ENCODE measurements at places on chromosomes 16 and 17.

GRCh38 chr17:10126276-10126615, 72.2 kb downstream of the GAS7 start:
- DNase-seq = no peak

GRCh38 chr17:29177541-29177870, 2.7 kb downstream of the MYO18A start:
- peak; percentile 35 for DNase-seq

- DNase-seq = no peak
Measured at GRCh38 chr16:50841081-50841886, 99.4 kb downstream of the CYLD start.

DNA sequence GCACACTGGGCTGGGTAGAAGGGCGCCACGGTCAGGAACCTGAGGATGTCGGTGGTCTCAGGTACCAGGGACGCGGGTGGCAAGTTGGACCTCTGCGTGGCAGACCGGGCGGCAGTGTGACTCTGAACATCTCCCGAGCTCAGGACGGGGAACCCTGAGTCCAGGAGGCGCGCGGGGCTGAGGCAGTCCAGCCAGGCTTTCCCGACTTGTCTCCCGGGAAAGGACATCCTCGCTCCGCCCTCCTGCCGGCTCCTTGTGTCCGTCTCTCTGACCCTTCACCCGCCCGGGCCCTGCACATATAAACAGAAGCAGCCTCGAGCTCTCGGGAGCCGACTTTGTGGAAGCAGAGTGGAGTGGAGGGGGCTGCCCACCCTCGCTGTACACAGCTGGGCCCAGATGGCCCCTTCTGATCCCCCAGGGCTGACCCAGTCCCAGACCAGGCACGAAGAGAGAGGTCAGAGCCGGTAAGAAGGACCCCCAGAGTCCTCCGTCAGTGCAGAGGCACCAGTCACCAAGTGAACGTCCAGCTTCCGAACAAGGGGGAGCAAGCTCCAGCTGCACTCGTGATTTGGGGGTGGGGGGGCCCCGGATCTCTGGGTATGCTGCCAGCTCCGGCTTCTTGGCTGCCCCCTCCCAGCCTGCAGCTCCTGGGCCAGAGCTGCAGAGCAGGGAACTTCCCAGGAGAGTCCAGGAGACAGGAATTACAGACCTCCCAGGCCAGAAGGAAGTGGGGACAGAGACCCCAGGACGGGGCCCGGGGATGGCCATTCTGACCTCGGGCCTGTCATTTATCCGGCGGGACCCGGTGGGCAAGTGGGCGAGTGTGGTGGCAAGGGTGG, 8.5 kb upstream of the P2RX1 start:
- no peak for DNase-seq

GRCh38 chr17:40720899-40721298, 17.3 kb upstream of the KRT24 start:
- no peak for DNase-seq

GRCh38 chr16:16148755-16149154, 74.5 kb downstream of the ABCC6 start:
- no peak for DNase-seq

- no peak for DNase-seq
Measured at GRCh38 chr17:47820033-47820789, 1.4 kb downstream of the OSBPL7 start.

DNA sequence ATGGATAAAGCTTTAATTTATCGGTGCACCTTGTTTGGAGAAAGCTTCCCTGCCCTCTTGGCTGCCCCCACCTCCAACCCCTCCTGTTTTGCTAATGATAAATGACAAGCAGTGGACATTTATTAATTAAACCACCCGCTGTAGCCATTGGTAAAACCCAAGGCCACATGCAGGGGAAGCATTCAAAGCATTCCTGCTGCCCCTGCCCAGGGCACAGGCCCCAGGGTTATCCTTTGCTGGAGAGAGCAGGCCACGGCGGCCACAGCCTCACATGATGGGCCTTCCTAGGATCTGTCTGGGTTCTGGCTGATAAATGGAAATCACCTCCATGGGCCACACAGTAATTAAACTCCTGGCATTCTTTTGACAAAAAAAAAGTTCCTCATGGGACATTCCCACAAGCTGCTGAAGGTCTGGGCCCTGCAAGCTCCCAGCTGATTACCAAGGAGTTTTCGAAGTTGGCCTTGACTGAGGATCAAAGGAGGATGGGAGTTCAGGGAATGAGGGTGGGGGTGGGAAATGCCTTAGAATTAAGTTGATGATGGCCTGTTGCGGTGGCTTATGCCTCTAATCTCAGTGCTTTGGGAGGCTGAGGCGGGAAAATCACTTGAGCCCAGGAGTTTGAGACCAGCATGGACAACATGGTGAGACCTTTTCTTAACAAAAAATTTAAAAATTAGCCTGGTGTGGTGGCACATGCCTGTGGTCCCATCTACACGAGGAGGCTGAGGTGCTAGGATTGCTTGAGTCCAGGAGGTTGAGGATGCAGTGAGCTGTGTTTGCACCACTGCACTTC, 35.5 kb downstream of the SOST start:
- DNase-seq = no peak

- no peak for DNase-seq
Measured at GRCh38 chr17:72967977-72968585, 124.4 kb downstream of the SLC39A11 start.

GRCh38 chr16:70769131-70769530, 31.8 kb downstream of the VAC14 start:
- no peak for DNase-seq

DNA sequence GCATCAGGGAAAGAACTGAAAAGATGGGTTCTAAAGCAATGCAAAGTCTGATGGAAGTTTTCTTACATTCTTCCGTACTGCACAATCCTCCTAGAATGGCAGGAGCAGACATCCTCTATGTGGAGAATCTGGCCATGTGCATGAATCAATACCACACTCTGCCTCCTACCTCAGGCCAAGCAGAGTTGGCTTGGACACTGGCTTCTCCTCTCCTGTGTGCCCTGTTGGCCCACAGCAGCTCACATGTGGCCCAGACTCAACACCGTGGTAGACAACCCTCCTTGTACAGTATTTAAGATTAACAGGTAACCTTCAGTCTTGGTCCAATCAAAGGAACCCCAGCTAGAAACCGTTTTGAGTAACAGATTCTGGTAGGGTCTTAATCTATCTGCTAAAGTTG, 101.9 kb downstream of the ZFHX3 start:
- DNase-seq = no peak

- no peak for DNase-seq
Measured at GRCh38 chr16:6066652-6067051, 969.1 kb upstream of the EEF2KMT start.

DNA sequence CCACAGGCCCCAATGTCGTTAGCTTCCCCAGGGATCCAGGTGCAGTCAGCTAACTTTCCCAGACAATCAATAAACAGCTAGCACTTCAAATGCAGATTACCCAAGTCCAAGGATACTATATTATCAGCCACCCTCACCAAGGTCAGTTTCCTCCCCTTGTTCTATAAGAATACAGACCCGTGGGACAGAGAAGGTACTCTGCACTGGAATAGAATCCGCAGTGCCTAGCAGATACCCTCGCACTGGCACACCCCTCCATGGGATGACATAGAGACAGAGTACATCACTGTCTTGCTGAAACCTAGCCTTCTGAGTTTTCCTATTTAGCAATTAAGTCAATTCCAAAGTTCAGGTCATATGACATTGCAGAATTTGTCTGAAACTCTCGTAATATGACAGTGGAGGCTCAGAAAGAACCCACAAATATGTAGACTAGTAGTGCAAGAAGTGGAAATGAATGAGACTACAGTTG, 40.0 kb upstream of the ABCA10 start:
- DNase-seq = no peak

DNA sequence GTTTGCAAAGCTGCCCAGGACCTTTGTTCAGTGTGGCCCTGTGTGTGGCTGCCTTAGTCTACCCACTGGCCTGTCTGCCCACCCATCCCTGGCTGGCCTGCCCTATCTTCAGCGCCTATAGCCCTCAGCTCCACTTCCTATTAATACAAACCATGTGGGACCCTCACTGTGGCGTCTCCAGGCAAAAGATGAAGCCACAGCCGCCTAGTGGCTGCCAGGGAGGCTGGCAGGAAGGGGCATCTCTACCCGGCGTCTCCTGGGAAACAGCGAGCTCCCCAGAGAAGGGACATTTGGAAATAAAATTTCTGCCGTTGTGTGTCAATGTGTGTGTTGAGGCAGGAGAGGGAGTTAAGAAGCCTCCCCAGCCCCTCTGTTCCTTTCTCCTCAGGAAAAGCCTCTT, 31.5 kb downstream of the NEUROD2 start:
- peak; percentile 58 for DNase-seq

DNA sequence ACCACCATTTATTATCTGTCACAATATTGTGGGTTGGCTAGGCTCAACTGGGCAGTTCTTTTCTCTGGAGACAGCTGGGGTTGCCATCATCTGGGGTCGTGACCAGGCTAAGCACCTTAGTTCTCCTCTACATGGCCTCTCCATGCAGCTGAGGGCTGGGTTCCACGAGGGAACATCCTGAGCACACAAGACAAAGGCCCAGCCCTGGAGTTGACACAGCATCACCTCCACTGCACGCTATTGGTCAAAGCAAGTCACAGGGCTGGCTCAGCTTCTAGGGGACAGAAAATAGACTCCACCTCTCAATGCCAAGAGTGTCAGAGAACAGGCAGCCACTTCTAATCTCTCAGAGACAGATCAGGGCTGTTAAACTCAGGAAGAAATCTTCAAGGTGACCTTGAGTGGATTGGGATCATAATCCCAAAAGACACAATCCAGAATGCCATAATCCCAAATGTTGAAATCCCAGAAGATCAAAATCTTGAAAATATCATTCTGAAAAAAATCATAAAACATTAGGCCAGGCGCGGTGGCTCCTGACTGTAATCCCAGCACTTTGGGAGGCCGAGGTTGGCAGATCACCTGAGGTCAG, 13.0 kb upstream of the USP10 start:
- DNase-seq = no peak

GRCh38 chr16:10828851-10829366, 10.3 kb upstream of the TVP23A start:
- DNase-seq = peak; percentile 86

DNA sequence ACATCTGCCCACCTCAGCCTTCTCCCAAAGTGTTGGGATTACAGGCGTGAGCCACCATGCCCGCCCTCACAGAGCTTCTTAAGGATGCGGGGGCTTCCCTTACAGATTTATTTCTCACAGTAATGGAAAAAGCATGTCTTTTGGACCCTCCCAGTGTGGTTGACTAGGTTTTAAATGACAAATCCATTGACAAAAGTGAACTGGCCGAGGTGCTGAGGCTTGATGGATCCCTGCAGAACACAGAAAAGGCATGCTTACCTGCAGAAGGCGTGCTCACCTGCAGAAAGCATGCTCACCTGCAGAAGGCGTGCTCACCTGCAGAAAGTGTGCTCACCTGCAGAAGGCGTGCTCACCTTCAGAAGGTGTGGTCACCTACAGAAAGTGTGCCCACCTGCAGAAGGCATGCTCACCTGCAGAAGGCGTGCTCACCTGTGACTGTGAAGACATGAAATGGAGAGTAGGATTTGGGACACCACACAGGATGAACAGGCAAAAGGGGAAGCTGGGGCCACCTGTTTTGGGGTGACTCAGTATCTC, 15.1 kb upstream of the BBS2 start:
- no peak for DNase-seq

GRCh38 chr17:49723423-49723822, 15.7 kb upstream of the SLC35B1 start:
- no peak for DNase-seq

DNA sequence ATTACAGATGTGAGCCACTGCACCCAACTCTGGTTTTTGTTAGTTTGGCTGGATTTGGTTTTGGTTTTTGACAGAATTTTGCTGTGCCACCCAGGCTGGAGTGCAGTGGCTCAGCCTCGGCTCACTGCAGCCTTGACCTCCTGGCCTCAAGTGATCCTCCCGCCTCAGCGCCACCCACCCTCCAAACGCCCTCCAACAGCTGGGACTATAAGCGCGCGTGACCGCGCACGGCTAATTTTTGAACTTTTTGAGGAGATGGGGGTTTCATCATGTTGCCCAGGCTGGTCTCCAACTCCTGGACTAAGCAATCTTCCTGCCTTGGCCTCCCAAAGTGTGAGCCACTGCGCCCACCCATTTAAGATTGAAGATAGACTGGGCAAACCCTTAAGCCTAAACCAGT, 84.4 kb upstream of the RPRML start:
- no peak for DNase-seq

GRCh38 chr17:80221351-80222105, 1.3 kb downstream of the SLC26A11 start:
- no peak for DNase-seq

DNA sequence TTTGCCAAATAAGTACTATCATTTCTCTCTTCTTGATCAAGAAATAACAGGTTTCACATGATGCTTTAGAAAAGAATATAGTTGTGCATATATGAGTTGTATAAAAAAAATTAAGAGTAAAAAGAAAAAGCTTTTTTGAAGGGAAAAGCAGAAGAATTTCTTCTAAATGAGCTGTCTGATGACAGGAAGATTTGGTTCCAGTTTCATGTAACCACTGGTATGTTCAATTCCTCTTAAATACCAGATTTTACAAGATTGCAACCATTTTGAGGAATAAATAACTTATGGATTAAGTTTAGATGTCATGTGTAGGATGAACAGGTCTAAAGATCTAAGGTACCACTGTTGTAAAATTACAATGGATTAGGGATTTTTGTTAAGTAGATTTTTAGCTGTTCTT, 45.0 kb downstream of the VMP1 start:
- no peak for DNase-seq

- DNase-seq = peak; percentile 54
Measured at GRCh38 chr16:64933885-64934284, 188.0 kb downstream of the CDH11 start.

- no peak for DNase-seq
Measured at GRCh38 chr17:2814049-2814448, 17.8 kb downstream of the RAP1GAP2 start.

DNA sequence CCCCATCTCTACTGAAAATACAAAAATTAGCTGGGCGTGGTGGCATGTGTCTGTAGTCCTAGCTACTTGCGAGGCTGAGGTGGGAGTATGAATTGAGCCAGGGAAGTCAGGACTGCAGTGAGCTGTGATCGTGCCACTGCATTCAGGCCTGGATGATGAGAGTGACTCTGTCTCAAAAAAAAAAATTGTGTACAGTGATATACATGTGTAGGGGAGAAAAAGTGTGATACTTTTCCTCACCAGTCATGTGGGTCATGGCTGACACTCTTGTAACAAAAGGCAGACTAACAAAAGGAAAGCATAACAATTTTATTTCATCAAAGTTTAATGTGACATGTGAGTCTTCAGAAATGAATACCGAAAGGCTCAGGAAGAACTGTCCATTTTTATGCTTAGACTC, 2.0 kb upstream of the ABCC12 start:
- DNase-seq = no peak

DNA sequence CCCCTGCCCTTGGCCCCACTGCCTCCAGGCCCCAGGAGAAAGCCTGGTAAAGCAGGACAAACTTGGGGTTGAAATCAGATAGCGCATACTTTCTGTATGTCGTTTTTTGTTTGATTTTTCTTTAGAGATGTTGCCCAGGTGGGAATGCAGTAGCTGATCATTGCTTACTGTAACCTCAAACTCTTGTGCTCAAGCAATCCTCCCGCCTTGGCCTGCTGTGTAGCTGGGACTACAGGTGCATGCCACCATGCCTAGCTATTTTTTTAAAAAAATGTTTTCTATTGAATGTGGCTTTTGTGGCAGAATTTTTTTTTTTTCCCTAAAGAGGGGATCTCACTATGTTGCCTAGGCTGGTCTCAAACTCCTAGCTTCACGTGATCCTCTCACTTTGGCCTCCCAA, 11.1 kb upstream of the CCL5 start:
- DNase-seq = no peak
